ENCODE measurements at places on chromosomes 5 and 9. TPM values are rescaled to one million over a fixed set of nuclear protein-coding genes. Genes with fewer than 3 reads are reported as not detected.

DNA sequence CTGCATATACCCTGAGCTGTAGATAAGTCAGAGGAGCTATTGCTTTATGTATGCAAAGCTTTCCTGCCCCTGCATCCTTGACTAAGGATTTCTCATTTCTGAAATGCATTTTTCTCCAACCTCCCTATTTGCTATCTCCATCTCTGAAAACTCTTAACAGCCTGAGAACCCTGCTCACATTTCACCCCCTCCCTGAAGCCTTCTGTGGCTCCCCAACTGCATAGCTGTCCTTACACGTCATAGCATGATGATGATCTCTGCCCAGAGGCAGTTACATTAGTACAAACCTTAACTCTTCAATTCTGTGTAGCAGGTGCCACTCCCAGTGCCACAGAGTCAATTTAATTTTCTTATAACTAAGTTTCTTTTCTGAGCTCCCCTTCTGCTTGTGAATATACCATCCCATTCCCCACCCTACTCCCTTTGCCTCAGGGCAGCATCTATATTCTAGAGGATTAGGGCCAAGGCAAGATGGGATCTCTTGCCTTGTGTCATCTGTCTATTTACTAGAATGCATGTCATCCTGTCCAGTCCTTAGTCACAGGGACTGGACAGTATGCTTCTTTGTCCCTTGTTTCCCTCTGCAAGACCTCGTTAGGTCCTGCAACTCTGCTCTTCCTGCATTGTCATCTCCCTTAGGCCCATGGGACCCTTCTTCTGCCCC is 149.7 kb upstream of the SPRY4 start:
- H3K4me3 ChIP-seq = no peak overlapping the region
- no peak for DNase-seq

GRCh38 chr5:180133551-180133950 is 62.0 kb upstream of the RNF130 start:
- H3K4me3 ChIP-seq = no peak overlapping the region
- no peak for DNase-seq
- no peaks in the 10 kb centered on the region for H3K36me3 ChIP-seq
- no peaks in the 10 kb centered on the region for H3K4me1 ChIP-seq
- H3K27ac ChIP-seq = no peak overlapping the region
- H3K27me3 ChIP-seq = no peaks in the 10 kb centered on the region

GRCh38 chr5:33475706-33476105 is 34.9 kb downstream of the TARS1 start:
- H3K27me3 ChIP-seq = no peaks in the 10 kb centered on the region
- peaks cover 12% of the 10 kb centered on the region for H3K36me3 ChIP-seq
- H3K4me1 ChIP-seq = no peaks in the 10 kb centered on the region

- no peak overlapping the region for H3K27ac ChIP-seq
- peaks cover 27% of the 10 kb centered on the region for H3K27me3 ChIP-seq
- no peak overlapping the region for H3K4me3 ChIP-seq
- DNase-seq = no peak
These were observed 6.9 kb upstream of the BARX1 start for GRCh38 chr9:93962017-93962416.

DNA sequence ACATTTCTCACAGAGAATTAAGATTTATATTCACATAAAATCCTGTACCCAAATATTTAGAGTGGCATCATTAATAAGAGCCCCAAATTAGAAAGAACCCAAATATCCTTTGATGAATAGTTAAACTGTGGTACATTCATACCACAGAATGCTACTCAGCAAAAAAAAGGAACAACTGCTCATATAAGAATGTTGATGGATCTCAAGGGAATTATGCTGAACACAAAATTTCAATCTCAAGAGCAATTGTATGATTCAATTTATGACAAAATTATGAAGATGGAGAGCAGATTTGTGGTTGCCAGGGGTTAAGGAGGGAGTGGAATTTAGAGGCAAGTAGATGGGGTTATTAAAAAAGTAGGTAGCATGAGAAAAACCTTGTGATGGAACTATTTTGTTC is 4.5 kb upstream of the PAIP1 start:
- no peak overlapping the region for H3K4me3 ChIP-seq
- H3K27me3 ChIP-seq = no peaks in the 10 kb centered on the region
- no peak for DNase-seq
- no peaks in the 10 kb centered on the region for H3K36me3 ChIP-seq
- no peak overlapping the region for H3K27ac ChIP-seq

- H3K4me3 ChIP-seq = no peak overlapping the region
- H3K36me3 ChIP-seq = no peaks in the 10 kb centered on the region
These were observed 17.8 kb upstream of the C9orf72 start for GRCh38 chr9:27591093-27591492.

DNA sequence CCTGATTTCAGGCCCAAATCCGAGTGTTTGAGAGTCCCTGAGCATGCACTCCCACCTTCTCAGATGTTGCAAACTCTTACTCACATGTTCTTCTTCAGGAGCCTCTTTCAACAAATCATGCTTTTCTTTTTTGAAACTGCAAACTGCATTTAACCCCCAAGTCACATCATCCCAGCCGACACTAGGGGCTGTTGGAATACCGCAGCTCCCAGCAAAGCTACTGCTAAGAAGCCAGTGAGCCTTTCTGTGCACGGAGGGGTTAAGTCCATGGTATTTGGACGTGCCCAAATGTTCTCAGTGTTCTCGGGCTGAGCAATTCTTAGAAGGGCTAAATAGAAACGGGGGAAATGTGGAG is 282.9 kb downstream of the NFIB start:
- H3K4me1 ChIP-seq = peaks cover 53% of the 10 kb centered on the region
- no peaks in the 10 kb centered on the region for H3K36me3 ChIP-seq
- DNase-seq = no peak
- no peaks in the 10 kb centered on the region for H3K27me3 ChIP-seq
- peak overlapping the region; percentile 78 for H3K27ac ChIP-seq

The PCDHGB2 gene
- 9.7 TPM for total RNA-seq

The MUSK gene
- not detected for total RNA-seq

The ORM2 gene
- total RNA-seq = not detected

Measured in thoracic aorta (tissue), 2 donors.